ENCODE measurements at places on chromosomes 16 and 17. TPM values are rescaled to one million over a fixed set of nuclear protein-coding genes. Genes with fewer than 3 reads are reported as not detected.

ZNF207 gene
- total RNA-seq: 254 TPM

HOXB6 gene
- 0.62 TPM for total RNA-seq

KREMEN2 gene
- total RNA-seq: 0.09 TPM

- DNase-seq: no peak
Measured at GRCh38 chr17:63842173-63842539, 329 bp downstream of the SMARCD2 start.

DNA sequence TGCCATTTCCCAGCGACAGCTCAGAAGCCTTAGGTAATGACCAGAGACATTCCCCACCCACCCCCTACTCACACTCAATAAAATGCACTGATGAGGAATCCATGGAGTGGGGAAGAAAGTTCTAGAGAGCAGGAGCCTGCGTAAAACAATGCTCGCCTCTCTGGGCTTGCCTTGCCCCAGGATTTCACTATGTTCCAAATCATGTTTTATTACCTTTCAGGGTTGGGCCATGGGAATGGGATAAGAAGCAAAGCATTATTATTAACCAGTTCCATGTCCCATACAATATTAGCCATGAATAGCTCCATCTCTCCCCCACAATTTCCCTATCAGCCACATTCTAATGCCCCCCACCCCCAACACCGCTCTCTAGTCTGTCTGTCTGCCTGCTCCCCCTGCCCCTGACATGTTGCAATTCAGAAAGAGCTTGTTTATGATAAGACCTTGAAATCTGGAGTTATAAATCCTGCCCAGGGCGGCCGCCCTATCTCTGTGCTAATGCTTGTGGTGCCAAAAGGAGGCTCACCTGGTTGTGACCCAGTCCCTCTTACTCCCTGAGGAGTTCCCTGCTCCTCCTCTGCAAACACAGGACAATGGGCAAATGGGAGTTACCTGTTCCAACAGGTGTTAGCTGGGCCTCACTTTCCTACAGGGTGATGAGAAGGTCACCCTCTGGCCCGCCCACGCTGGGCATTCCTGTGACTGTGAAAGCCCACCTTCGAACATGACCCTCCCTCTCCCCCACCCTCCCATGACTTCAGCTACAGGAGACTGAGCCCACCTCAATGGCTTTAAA, 28.0 kb upstream of the DDX52 start:
- DNase-seq: no peak

DNA sequence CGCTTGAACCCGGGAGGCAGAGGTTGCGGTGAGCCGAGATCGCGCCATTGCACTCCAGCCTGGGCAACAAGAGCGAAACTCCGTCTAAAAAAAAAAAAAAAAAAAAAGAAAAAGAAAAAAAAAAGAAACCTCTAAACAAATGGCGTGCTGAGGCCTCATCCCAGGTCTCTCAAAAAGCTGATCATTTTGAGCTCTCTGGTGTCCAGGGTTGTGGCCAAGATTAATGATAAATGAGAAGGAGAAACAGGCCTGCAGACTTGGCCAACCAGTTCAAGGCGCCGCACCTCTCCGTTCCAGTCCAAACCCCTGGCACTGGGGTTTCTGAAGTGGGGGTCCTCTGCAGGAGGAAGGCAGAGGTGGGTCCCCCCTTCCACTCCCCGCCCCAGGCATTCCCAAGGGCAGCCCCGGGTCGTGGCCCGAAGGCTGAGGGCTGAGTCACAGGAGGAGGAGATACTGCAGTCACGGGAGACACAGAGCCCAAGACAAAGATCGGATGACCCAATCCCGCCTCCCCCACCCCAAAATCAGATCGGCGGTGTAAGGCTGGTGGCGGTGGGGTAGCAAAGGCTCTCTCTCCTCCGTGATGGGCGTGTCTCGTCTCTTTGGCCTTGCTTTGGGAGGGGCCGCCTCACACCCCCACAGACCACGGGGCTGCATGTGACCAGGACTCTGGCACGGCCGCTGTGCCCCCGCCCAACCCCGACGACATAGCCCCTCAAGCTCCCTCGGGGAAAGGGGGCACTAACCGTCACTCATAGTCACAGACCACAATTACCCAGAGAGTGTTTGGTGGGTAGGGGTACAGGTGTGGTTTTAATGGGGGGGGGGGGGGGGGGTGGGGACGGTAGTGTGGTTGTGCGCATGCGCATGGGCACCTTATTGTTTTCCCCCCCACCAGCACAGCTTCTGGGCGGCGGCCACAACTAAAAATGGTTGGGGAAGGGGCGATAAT, 1.1 kb downstream of the VAT1 start:
- DNase-seq: no peak

GRCh38 chr17:67515490-67516083, 138.5 kb downstream of the PITPNC1 start:
- DNase-seq: no peak
